ENCODE measurements at places on chromosomes 2 and 18.
A peak's percentile ranks its signal among the peaks of the same experiment; 100 is the strongest.

- no peak for DNase-seq
These were observed 131.5 kb downstream of the CAPN13 start for GRCh38 chr2:30675758-30676157.

- no peak for DNase-seq
These were observed 15.2 kb downstream of the FBXO41 start for GRCh38 chr2:73268830-73269685.

- DNase-seq = no peak
These were observed 54.7 kb downstream of the ASAP2 start for GRCh38 chr2:9261231-9261883.

DNA sequence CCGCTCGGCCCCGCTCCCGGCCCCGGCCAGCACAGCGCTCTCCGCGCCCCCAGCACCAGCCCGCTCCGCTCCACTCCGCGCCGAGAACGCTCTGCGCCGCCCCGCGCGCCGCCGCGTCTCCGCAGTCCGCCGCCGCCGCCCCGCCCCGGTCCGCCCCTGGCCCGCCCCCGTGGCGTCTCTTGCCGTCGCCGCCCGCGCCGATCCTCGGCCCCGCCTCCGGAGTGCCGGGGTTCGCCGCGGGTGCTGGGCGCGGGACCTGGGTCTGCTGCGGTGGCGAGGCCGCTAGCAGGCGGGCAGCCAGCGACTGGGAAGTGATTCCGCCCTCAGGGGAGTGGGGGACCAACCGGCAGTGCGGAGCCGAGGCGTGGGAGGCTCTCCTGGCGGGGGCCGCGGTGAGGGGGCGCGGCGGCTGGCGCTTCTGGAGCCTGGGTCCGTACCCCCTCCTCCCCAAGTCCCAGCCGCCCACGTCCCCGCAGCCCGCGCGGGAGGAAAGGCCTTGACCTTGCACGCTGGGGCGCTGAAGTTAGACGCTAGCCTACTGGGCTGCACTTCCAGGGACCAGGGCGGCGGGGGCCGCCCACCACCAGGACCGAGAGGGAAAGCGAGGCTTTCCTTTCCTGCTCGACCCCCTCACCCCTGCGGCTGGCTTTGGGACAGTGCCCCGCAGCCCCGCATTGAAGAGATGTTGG, at the start of gene HS6ST1:
TSS of gene HS6ST1 (minus strand) at position 93 of the 689 bp plus-strand sequence. CDS start 305 bp downstream, outside the sequence.
- DNase-seq = peak; percentile 42

DNA sequence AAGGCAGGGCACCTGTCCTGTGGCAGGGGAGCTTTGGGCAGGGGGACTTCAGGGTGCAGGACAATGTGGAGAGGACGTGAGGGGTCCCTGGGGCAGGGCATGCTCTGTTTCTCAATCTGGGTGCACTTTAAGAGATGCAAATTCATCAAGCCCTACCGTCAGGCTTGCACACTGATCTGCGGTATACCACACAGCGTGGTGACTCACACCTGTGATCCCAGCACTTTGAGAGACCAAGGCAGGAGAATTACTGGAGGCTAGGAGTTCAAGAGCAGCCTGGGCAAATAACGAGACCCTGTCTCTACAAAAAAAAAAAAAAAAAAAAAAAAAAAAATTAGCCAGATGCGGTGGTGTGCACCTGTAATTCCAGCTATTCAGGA, 10.2 kb upstream of the GPC1 start:
- DNase-seq = no peak

DNA sequence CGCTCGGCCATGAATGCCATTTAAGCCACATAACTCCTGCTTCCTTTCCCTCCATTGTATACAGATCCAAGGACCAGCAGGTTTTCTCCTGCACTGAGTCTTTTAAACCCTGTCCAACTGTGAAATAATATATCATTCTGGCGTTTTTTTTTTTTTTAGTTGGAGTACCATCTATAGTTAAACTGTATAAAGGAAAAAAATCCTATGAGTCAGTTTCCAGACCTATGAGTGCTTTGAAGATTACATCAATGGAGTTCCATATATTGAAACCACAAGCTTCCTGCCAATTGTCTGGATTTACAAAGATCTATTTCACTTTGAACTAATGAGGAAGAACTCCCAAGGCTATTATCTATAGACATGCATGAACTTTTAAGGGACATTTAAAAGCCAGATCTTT, 2.4 kb upstream of the MALT1 start:
- DNase-seq = no peak
